Caco-2 (cell line): ENCODE measurements at places on chromosomes 5 and 9. TPM values are rescaled to one million over a fixed set of nuclear protein-coding genes. Genes with fewer than 3 reads are reported as not detected.

GRCh38 chr5:130333089-130333488 lies 428.8 kb downstream of the CHSY3 start:
- DNase-seq = no peak

DNA sequence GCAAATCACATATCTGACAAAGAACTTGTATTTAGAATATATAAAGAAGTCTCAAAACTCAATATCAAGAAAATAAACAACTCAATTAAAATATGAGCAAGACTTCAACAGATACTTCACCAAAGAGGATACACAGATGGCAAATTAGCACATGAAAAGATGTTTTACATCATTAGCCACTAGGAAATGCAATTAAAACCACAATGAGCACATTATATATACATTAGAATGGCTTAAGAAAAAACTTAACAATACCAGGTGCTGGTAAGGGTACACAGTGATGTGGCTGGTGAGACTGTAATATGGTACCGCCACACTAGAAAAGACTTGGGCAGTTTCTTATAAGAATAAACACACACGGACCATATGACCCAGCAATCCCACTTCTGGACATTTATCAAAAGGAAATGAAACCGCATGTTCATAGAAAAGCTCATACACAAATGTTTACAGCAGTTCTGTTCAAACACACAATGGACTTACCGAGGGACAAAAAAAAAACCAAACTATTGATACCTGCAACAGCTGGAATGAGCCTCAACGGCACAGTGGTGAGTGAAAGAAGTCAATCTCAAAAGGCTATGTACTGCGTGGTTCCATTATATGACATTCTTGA lies 27.6 kb downstream of the SEMA4D start:
- DNase-seq = no peak

The C1QTNF3 gene
- total RNA-seq = 2.5 and 4.4 TPM in 2 replicates

The ACTBL2 gene
- total RNA-seq = not detected in 2 replicates

- no peak for DNase-seq
These were observed 97.6 kb upstream of the CTSL start for GRCh38 chr9:87628346-87628745.

- DNase-seq = no peak
These were observed 75.0 kb downstream of the NR6A1 start for GRCh38 chr9:124696101-124696500.

GRCh38 chr9:4113711-4114110 lies 186.2 kb downstream of the GLIS3 start:
- DNase-seq = no peak

- no peak for DNase-seq
These were observed 9.6 kb downstream of the DNAH5 start for GRCh38 chr5:13934921-13935320.

DNA sequence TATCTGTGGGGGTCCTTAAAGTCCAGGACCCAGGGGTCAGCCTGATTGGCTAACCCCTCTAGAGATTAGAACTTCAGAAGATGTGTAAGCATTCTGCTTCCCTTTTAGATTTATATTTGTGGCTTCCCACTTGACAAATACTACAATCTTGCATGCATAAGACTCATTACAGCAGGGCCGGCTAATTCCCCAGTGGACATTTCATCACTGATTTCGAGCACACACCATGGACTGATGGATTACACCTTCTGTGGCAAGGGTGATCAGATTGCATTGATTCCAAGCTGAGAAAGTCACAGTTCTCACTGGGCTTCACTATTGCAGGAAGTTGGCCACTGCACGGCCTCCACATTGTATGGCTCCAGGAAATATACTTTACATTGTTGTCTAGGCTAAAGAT lies 65.8 kb upstream of the DAPK1 start:
- DNase-seq = no peak
